Stimulated activated CD4-positive, alpha-beta T cell treated with anti-CD3 and anti-CD28 coated beads, Interleukin-1b, Interleukin-23, amount 100 ng/mL, for 1 hour (primary cell): ENCODE measurements at places on chromosomes 12 and 14.

DNA sequence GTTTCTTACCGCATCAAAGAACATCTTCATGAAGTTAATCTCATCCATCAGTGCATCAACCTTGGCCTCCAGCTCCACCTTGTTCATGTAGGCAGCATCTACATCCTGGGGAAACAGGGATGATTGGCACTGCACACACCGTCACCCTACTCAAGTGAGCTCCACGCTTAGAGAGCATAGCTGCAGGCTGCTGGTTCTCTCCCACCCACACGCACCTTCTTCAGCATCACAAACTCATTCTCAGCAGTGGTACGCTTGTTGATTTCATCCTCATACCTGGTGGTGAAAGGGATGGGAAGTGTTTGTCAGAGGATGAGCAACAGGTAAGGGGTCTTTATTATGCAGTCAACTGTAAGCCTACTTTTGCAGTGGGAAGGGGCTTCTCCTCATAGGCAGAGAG is 2.3 kb downstream of the KRT5 start:
- DNase-seq = no peak

DNA sequence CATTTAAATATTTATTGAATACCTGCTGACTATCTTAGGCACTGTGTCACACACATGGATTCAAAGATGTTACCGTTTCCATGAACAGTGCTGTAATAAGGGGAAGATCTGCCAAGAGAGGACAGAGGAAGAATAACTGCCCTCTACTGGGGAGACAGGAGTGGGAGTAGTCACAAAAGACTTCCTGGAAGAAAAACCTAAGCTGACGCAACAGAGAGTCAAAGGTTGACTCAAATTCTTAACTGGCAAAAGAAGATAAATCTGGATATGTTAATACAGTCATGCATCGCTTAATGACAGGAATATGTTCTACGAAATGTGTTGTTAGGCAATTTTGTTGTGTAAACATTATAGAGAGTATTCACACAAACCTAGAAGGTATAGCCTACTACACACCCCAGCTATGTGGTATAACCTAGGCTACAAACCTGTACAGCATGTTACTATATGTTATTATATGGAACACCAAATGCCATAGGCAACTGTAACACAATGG is 51.5 kb downstream of the DCAF5 start:
- DNase-seq = no peak

DNA sequence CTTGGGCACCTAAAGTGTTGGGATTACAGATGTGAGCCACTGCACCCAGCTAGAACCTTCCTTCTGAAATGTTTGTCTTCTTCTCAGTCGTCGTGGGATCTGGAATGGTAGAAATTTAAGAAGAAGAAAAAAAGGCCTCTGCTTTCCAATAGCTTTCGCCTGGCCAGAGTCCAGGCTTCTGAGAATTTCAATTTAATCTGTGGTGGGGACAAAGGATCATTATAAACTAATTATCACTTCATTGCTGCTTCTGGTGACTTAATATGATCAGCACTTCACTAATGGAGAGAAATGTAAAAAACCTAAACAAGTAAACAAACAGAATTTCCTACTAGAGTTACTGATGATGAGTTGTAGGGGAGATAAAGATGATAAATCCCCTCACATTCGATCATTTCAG is 51.3 kb downstream of the CFAP251 start:
- no peak for DNase-seq

DNA sequence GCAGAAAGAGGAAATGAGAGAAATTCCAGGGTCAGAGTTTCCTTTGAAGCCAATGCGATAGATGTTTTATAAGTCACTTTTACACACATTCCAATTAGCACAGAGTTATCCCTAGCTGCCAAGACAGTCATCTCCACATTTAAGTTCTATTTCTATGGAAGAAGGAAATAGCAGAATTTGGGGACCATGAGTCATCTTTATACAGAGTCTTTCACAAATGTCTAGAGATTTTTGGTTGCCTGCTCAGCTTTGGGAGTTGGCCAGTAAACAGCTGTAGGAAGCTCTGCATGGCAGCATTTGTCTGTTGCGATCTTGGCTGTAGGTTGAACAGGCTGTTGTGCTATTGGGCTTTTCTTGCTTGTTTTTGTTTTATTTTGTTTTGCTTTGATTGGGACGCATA is 884.3 kb downstream of the GALC start:
- no peak for DNase-seq

DNA sequence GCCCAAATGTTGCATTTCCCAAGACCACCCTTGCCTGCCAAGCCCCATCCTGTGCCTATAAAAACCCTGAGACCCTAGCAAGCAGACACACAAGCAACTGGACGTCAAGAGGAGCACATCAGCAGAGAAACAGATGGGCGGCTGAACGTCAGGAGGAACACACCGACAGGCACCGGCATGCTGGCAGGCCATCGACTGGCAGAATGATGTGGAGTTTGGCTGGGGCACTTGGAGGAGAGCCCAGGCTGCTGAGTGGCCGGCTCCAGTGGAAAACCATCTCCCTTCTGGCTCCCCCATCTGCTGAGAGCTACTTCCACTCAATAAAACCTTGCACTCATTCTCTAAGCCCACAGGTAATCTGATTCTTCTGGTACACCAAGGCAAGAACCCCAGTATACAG is 130.1 kb downstream of the SLC41A2 start:
- DNase-seq = no peak

DNA sequence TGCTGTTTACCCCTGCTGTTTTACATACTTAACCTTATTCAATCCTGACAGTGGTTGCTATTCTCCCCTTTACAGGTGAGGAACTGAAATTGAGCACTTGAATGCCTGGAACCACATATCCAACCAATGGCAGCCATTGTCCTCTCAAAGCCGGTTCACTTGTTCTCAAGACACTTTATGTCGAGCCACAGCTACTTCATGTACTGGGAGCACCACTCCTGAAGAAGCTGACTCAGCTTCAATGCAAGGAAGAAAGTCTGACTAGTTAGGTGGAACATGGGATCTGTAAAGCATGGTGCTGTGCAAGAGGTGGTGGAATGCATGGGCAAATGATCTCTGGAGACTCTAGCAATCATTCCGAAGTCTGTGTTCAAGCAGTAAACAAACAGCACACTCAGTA is 113.9 kb upstream of the CPM start:
- DNase-seq = no peak

DNA sequence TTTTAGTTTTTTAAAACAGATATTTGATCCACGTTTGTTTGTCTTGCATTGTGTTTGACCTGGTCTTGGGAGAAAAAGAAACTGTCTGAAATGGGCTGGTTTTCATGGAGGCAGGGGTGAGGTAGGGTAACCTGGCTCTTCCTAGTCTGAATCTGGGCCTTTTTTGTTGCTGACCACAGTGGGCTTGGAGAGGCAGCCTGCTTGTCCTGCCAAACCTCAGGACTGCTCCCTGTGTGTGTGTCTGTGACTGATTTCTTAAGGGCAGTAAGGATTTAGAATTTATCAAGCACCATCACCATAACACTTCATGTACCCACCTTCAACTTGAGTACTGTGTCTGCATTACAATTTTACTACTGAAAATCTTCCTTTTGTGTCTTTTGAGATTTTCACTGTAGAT is 28.5 kb downstream of the DAAM1 start:
- DNase-seq = no peak

DNA sequence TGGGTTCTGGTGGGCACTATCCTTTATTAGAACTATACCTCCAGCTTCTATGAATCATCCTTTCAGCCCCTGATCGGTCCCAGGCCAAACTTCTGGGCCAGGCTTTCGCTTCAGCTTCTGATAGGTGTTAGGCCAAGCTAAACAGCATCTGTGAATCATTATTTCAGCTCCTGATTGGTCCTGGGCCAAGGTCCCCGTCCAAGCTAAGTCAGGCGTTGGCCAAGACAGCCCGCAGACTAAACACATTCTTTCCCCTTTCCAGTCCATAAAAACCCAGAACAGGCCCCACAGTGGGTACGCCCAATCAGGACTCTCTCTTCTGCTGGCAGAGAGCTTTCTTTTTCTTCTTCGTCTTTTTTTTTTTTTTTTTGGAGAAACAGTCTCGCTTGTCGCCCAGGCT is 1808.9 kb upstream of the SEL1L start:
- no peak for DNase-seq

- DNase-seq = no peak
These were observed 82.7 kb upstream of the SFSWAP start for GRCh38 chr12:131628023-131628740.

- no peak for DNase-seq
These were observed 149.8 kb upstream of the FOXN3 start for GRCh38 chr14:89566644-89567415.

DNA sequence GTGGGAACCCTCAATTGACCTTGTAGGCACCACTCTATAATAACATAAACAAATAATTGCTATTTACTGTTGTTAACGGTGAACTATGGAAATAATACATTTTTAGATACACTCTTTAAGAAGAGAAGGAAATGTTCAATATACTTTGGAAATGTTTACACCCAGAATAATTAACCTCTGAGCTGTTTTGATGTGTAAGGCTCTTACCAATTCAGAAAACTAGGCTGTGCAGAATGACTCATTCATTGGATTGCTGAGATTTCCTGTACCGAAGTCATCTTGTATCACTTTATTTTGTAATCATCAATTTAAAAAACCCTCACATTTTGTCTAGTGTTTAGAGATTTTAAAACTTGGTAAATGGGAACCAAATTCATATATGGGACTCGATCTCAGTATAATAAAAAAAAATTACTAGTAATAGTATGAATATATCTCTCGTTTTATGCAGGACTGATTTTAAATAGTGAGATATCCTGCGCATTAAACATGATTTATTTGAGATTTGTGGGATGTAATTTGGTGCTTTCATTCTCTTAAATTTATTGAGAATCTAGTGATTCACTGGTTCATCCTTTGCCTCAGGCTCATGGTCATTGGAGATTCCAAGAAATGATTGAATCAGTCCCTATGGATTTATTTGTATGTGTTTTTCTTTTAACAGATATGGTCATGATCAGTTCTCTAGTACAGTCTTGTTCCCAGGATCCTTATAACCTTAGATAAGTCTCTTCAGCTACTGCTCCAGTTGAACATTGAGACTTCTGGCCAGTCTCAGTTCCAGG is 3.9 kb downstream of the SAMD4A start:
- no peak for DNase-seq

GRCh38 chr14:29749829-29750228 is 177.8 kb downstream of the PRKD1 start:
- no peak for DNase-seq

- no peak for DNase-seq
These were observed 101.3 kb downstream of the TMEM121 start for GRCh38 chr14:105627701-105628100.

GRCh38 chr14:35855876-35856481 is 29.8 kb downstream of the BRMS1L start:
- no peak for DNase-seq

DNA sequence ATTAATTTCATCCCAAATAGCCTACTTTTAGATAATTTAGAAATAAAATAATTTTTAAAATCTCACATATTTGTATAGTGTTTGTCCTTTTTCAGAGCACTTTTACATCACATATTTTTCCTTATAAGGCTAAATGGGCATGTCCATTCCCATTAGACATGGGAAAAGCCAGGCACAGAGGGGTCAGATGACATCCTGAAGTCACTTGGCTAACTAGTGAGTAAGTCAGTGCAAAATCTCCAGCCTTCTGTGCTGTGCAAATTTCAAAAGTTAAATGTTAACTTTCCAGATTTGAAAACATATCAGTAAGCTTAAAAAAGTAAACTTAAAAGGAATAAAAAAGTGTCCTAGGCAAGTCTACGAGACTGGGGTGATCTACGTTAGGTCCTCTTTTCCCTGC is 117.4 kb downstream of the EMP1 start:
- no peak for DNase-seq

GRCh38 chr12:109858764-109859163 is 21.6 kb downstream of the GLTP start:
- no peak for DNase-seq

DNA sequence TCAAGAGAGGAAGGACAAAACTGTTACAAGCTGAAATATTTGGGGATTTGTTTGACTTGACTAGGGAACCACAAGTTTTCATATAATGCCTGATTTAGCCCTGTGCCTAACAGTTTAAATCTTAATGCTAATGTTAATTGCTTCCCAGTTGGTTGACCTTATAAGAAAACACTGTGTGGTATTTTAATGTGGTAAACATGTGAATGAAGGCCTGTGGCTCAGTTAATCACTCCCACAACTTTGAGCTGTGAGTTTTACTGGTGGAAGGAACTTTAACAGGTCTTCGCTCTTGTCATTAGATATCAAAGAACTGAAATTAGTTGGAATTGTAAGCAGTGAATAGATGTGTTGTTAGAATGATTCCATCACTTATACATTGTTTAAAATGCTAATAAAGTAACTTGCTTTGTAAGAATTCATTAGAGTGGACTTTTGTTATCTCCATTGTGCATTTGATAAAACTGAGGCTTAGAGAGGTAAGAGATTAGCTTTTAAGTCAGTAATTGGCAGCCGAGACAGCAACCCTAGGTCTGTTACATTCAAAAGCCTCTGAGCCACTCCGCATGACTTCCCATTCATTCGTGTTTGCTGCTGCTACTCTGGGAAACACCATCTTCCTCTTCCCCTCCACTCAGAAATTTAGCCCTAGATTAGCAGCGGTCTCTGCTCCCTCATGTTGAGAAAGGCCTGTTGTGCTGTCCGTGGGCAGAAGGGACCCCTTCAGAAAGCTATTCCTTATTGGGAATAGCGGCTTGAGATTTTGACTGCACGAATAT is 1.0 kb upstream of the TBK1 start:
- DNase-seq = no peak

GRCh38 chr12:106455111-106455510 is 97.6 kb downstream of the POLR3B start:
- DNase-seq = no peak

GRCh38 chr12:6952863-6953441 is 1.8 kb downstream of the PTPN6 start:
- no peak for DNase-seq

DNA sequence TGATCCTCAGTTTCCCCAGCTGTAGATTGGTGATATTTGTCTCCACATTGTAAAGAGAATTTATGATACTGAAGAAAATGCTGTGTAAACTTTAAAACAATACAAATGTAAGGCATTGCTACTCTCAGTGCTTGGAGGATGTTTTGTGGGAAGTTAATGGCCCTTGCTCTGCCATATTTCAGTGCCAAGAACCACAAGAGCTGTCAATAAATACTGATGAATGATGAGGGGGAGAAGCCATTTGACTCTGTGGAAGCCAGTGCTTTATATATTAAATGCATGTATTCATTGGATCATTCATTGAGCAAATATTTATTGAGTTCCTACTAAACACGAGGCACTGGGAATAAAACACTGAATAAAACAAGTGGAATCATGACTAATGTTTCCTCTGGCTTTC is 30.8 kb downstream of the CACNA1C start:
- no peak for DNase-seq
